ENCODE measurements at places on chromosomes 11 and 22. TPM values are rescaled to one million over a fixed set of nuclear protein-coding genes. Genes with fewer than 3 reads are reported as not detected.

- DNase-seq, result no peak
Measured at GRCh38 chr11:110176366-110177085, 83.3 kb downstream of the ZC3H12C start.

- no peak for DNase-seq
Measured at GRCh38 chr11:130842001-130842400, 74.3 kb downstream of the SNX19 start.

- DNase-seq, result no peak
Measured at GRCh38 chr11:19963697-19964387, 196.4 kb downstream of the DBX1 start.

DNA sequence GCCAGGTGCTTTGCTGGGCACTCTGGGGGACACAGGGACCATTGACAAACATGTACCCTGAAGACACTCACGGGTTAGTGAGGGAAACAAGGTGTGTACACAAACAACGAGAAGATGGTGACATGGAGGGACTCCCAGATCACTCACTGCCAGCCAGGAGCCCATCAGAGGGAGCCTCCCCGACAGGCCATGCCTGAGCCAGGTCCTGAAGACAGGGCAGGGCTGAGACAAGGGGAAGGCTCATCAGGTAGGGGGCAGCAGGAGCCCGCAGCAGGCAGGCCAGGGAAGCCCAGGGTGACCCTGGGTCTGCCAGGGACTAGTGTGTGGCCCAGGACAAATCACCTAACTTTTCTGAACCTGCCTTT, 127.9 kb downstream of the BUD13 start:
- DNase-seq, result no peak

- no peak for DNase-seq
Measured at GRCh38 chr11:121241343-121242211, 51.0 kb upstream of the SC5D start.

GRCh38 chr11:14585438-14585837, 58.2 kb upstream of the PDE3B start:
- DNase-seq, result no peak

DNA sequence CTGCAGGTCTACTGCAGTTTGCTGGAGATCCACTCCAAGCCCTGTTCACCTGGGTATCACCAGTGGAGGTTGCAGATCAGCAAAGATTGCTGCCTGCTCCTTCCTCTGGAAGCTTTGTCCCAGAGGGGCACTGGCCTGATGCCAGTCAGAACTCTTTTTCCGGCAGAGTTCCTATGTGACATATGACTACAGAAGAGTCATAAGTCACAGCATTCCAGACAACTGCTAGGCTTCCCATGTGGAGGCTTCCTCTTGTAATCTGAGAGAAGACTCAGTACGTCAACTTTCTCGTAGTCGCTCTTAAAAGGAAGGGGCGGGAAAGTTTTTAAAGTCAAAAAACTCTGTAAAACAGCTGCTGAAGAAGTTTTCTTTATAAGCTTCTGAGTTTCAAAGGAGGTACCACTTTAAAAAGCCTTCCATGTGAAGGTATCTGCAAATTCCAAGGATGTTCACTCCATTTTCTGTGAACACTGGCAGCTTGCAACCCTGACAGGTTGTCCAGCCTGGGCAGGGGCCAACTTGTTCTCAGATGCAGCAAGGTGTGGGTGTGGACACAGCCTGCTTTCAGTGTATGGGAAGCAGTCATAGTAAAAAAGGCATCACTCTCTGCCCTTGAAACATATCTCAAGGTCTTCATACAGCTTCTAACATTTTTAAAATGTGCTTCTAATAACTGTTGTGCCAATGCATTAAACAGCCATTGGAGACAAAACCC, 97.8 kb downstream of the ME3 start:
- no peak for DNase-seq

DNA sequence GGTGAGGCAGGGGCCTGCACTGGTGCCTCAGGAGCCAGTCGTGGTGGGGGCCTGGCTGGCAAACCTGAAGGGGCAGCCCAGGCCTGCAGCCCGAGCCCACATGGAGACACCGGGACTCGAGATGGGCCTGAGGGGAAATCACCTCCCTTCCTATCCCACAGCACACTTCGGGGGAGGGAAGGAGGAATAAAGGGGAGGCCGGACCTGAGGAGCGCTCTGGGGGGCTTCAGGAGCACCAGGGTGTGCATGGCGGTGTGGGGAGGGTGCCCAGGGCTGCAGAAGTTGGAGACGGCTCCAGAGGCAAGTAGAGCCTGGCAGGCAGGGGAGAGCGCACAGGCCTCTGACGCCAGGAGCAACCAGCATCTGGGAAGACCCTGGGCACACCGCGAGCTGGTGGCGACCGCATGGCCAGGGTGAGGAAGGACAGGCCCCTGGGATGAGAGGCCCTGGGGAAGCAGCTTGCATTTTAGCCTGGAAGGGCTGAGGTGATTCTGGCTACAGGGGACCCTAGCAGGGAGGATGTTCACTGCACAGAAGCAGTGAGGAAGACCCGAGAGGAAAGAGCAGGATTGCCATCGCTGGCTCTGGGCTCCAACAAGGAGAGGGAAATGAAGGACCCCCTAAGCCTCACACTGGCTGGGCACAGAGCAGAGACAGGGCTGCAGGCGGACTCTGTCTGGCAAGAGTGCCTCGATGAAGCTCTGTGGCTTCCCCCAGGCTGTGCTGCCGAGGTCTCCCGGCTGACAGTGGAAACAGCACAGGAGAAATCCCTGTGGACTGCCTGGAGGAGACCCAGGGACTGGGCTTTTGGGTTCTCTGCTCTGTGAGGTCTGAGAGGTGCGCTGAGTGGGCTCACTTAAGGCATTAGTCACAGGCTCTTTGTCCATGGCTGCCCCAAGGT, 457.7 kb downstream of the BRD1 start:
- DNase-seq, result no peak

DNA sequence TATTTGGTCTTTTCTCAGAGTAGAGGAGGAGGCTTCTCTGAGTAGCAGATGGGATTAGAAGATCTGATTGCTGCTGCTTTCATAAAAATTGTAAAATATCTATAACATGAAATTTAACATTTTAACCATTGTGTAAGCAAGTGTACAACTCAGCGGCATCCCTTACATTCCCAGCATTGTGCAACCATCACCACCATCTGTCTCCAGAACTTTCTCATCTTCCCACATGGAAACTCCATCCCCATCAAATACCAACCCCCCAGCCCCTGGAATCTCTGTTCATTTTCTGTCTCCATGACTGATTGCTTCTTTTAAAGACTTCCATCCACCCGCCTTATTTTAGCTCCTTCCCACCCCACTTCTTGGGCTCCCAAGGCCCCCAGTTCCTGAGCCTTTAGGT, 32.3 kb downstream of the MRGPRD start:
- no peak for DNase-seq

DNA sequence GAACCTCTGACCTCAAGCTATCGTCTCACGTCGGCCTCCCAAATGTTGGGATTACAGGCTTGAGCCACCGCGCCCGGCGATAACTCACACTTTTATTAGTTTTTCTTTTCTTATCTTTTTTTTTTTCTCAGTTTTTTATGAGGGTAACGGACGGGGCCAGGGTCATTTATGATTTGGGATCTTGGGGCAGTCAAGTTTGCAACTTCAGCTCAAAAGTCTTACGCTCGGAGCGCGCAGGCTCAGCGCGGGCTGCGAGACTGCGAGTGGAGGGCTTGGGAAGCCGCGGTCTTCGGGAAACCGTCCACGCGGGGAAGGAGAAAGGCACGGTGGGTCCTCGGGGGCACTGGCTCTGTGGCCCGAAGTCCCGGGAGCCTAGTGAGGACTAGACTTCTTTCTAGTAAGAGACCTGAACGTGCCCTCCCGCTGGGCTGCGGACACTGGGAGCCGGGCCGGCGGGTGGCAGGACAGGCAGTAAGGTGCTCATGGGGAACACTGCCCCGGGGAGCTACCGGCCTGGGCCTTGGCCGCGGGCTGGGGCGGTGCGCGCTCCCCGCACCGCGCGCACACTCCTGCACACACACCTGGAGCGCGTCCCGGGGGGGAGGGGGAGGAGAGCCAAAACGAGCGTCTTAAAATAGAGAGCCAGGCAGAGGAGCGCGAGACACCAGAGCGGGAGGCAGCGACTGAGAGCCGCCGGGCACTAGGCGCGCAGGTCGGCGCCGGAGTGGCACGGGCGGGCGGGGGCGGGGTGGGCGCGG, 476 bp upstream of the BARX2 start:
- peak; percentile 77 for DNase-seq

DNA sequence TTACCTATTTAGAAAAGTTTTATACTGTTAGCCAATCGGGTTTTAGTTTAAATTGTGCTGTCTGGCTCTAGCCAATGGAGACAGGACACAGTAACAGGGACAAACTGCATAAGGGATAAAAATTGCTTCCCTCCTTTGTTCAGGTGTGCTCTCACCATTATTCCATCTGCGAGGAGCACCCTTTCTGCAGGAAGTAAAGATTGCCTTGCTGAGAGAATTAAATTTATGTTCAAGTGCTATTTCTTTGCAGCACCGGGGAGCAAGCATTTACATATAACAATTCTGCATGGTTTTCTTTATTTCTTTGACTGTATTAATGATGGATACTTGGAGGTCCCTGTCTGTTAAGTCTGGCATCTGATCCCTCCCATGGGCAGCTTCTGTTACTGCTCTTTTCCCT, 80.5 kb downstream of the BRD1 start:
- no peak for DNase-seq

DNA sequence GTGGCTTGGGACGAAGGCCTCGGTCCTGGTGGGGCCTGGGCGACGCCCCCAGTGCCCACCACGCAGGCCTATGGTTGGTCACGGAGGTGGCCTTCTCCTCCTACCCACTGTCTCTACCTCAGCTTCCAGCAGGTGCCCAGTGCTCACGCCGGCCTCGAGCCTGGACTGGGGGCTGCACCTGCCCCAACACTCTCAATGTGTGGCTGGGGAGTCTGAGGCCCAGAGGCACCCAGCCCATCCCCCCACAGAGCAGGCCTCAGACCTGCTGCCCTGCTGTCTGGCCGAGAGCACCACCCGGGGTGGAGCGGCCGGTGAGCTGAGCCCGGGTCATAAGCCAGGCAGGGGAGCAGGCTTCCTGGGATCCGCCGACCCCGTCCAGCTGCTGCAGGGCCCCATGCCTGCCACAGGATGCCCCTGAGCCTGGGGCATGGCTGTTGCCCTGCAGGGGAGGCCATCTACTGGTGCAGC, 28.6 kb upstream of the MUC5AC start:
- DNase-seq, result no peak

GRCh38 chr11:96134602-96135001, 208.4 kb downstream of the MAML2 start:
- DNase-seq, result peak; percentile 49

- no peak for DNase-seq
Measured at GRCh38 chr11:8768625-8769333, 86.2 kb downstream of the RPL27A start.

- DNase-seq, result no peak
Measured at GRCh38 chr11:68792400-68792966, 41.2 kb upstream of the TESMIN start.

GRCh38 chr11:2468363-2469235, 23.8 kb downstream of the KCNQ1 start:
- DNase-seq, result no peak

GRCh38 chr11:71209181-71209580, 43.2 kb downstream of the SHANK2 start:
- DNase-seq, result no peak

DNA sequence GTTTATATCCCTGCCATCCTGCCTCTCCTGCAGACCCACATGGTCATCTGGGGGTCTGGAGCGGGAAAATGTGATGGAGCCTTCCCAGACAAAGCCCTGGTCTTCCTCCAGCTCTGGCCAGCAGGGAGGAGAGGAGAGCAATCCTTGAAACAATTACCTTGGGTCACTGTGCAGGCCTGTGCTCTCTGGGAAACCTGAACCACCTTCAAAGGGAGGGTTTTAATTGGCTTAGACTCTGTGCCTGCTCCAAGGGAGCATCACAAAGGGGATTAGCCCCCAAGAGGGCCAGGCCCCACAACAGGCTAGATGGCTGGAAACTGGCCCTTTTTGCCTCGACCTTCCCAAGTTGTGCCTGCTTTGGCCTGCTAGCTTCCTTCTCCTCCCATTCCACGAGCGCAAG, 351.9 kb downstream of the TENM4 start:
- no peak for DNase-seq

DNA sequence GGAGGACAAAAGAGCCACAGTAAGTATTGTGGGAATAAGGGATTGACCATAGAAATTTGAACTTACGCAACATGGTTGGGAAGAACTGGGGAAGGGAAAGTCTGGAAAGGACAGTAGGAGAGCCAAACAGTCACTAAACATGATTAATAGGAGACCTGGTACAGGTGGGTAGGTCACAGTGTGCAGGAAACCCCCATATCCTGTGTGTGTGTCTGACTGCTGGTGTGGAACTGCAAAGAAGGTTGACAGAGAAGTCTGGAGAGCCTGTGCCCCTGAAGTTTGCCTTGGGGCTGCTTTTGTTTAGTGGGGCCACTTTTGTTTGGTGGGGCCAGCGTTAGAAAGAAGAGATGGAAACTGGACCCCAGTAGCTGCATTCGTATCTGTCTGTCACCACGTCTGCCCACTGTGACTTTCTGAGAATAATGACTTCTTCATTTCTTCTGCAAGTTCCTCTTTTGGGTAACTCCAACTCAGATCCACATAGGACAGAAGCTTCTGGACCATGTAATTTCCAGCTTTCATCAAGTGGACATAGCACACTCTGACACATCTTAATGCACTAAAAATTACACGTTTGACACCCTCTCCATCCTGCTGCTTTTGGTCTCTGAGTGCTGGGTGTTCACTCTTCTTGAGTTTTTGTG, 126.8 kb upstream of the RAG2 start:
- DNase-seq, result no peak

- DNase-seq, result no peak
Measured at GRCh38 chr22:38012604-38013072, 28.3 kb upstream of the SOX10 start.

- DNase-seq, result no peak
Measured at GRCh38 chr11:86230179-86230804, 14.3 kb upstream of the EED start.

DNA sequence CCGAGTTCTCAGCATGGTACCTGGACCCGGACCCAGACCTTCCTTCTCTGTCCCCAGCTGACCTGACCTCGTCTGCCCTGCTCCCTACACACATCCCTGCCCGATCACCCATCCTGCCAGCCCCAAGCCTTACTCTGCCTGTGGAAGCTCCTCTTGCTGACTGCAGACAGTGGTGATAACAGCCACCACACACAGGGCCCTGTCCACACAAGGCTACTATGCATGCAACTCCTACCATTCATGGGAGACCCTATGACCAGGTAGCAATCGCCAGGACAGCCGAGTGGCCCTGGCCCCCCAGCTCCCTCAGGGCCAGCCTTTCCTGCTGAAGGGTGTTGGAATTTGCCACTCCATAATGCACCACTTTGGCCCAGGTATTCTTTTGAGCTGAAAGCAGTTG, 233.6 kb downstream of the BRD1 start:
- DNase-seq, result no peak

GRCh38 chr22:44147008-44147645, 33.6 kb upstream of the PARVG start:
- no peak for DNase-seq

GRCh38 chr11:76672431-76673175, 2.1 kb upstream of the LRRC32 start:
- peak; percentile 68 for DNase-seq

The PARVA gene
- 8.1 TPM for polyA plus RNA-seq

The OR8B12 gene
- not detected for polyA plus RNA-seq

The ASRGL1 gene
- 19.4 TPM for polyA plus RNA-seq

The MOGAT2 gene
- 135 TPM for polyA plus RNA-seq

The MS4A15 gene
- polyA plus RNA-seq, result 0.09 TPM

The OR2AG1 gene
- not detected for polyA plus RNA-seq

The EHF gene
- 54.1 TPM for polyA plus RNA-seq

The RASSF10 gene
- polyA plus RNA-seq, result not detected

The ARHGAP8 gene
- polyA plus RNA-seq, result 11.9 TPM

The BDNF gene
- polyA plus RNA-seq, result not detected

The TSGA10IP gene
- 0.07 TPM for polyA plus RNA-seq

The NCAM1 gene
- polyA plus RNA-seq, result 16.2 TPM
